Effector CD8-positive, alpha-beta T cell (primary cell): ENCODE measurements at places on chromosomes 16 and 17.

DNA sequence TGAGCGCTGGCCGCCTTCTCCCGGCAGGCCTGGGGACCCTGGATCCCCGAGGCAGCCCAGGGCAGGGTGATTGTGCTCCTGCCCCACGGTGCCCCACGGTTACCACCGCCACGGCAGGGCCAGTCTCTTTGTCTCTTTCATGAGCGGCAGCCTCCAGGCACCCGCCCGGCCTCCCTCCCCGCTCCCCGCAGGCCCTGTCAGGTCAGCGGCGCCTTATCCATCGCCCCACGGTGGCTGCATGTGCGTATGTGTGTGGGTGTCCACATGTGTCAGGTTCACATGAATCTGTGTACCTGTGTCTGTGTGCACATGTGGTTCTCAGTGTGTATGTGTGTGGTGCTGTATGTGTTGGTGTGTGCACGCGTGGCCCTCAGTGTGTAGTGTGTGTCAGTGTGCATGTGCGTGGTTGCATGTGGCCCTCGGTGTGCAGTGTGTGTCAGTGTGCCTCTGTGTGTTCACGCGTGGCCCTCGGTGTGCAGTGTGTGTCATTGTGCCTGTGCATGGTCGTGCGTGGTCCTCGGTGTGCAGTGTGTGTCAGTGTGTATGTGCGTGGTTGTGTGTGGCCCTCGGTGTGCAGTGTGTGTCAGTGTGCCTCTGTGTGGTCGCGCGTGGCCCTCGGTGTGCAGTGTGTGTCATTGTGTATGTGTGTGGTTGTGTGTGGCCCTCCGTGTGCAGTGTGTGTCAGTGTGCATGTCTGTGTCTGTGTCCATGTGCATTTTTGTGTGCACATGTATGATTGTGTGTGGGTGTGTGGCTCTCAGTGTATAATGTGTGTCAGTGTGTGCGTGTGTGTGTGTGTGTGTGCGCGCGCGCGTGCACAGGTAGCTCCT lies 239.2 kb upstream of the GSE1 start:
- DNase-seq: no peak

- DNase-seq: no peak
Measured at GRCh38 chr16:13138528-13138927, 237.1 kb downstream of the SHISA9 start.

GRCh38 chr17:18981642-18982424 lies 22.7 kb downstream of the FAM83G start:
- DNase-seq: no peak

GRCh38 chr17:57622683-57623433 lies 122.2 kb downstream of the CCDC182 start:
- no peak for DNase-seq

DNA sequence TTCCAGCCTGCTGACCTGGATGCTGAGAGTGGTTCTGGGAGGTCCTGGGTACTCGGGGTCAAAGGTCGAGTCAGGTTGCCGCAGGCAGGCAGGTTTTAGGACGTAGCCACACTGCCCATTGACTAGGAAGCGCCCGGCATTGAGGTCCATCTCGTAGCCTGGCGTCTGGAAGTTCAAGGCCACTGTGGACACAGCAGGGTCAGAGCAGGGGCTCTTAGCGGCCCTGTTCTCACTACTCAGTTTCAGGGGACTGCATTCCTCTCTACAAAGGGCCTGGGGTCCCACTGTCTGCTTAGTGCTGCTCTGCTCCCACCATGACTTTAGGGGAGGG lies 18.9 kb downstream of the PLCD3 start:
- no peak for DNase-seq

GRCh38 chr17:30472238-30472890 lies 4.8 kb upstream of the GOSR1 start:
- no peak for DNase-seq

DNA sequence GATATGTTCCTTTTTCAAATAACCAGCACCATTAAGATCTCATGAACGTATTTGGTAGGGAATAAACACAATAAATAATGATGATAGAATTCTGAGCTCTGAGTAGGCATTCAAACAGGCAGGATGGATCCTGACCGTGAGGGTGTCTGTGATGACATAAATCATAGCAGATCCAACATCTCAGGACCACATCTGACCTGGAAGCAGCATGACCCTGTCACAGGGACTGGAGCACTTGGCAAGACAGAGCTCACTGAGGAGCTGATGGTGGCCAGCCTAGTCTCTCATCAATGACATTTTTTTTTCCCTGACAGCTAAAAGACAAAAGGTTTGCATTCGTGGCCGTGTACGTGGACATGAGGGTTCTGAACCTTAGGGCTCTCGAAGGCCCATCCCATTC lies 337.5 kb downstream of the NPIPA8 start:
- no peak for DNase-seq

GRCh38 chr16:11977376-11978041 lies 975 bp downstream of the SNX29 start:
- DNase-seq: no peak

DNA sequence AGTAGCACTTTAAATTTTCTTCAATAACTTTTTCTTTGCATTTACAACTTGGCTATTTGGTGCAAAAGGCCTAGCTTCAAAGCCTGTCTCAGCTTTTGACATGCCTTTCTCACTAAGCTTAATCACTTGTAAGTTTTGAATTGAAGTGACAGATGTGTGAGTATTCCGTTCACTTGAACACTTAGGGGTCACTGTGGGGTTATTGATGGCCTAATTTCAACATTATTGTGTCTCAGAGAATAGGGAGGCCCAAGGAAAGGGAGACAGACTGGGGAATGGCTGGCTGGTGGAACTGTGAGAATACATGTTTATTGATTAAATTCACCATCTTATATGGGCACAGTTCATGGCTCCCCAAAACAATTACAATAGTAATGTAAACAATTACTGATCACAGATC lies 84.1 kb downstream of the TAOK1 start:
- no peak for DNase-seq

DNA sequence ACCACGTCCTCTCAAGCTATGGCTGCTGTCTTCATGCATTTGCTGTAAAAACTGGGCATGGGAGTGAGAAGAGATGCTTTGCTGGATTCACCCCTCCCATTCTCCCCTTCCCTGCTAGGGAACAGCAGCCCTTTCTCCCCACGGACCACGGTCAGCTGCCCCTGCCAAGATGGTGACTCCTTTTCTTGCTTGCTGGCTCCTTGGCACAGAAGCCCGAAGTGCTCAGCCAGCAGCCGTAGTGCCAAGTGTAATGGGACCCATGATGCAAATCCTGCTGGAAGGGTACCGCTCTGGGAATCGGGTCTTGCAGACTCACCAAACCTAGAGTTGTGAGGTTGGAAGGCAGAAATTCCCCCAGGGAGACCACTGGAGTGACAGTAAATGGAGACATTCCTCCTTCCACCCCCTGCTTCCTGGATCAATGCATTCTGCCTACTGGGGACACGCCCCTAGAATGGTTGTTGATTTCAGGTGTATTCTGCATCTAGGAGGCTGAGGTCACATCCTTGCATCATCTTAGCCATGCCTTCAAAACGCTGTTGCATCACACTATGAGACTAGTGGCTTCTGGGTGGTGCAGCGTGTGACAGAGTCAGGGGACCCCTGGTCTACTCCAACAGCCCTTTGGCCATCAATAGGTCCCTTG lies 63.0 kb upstream of the CBX4 start:
- DNase-seq: no peak

- DNase-seq: no peak
Measured at GRCh38 chr16:84825896-84826557, 6.2 kb downstream of the CRISPLD2 start.

GRCh38 chr17:59425085-59425931 lies 93.9 kb downstream of the YPEL2 start:
- DNase-seq: no peak

- DNase-seq: no peak
Measured at GRCh38 chr16:31874366-31875111, 932 bp downstream of the ZNF267 start.

- no peak for DNase-seq
Measured at GRCh38 chr17:76535788-76536510, 1.6 kb downstream of the CYGB start.

DNA sequence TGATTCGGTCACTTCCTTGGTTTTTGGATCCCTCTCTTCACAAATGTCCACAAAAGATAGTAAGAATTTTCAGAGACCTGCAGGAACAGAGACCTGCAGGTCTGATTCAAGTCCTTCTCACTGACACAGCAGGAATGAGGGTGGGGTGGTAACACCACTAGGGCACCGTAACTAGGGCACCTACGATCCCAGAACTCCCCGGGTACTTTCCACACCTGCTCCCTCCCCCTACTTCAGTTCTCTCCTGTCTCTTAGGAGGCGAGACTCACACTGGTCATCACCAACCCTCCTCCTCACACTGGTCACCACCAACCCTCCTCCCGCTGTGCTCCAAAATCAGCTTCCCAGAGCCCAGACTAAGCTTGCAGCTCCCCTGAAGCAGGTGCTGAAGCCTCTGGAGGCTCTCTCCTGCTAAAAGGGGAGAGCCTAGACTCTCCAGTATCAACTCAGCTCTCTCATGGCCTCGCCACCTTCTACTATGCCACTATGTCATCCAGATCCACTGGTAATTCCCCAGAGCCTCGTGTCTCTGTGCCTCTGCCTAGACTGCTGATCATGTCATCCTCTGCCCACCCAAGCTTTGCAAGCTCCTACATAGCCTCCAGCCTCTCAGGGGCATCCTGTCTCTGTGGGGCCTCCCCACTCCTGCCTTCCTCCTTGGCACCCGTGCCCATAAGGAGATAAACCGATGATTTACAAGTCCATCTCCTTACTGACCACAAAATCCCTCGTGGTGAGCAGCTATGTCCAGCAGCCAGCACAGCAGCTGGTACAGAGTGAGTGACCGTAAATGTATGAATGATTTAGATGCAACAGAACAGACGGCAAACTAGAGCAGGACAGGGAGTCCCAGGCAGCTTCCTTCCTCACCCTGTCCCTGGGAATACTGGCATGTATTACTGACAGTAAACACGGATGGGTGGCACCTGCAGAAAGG lies 63.4 kb upstream of the GSG1L start:
- DNase-seq: no peak

DNA sequence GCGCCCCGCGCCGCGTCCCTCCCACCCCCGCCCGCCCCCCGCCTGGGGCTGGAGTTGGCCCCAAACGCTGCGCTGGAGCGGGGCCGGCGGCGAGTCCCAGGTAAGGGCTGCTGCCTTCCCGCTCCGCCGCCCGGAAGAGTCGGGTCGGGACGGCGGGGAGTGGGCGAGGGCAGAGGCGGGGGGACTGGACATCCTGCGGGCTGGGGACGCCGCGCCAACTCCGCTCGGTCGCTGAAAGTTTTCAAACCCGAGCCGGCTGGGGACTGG lies 469 bp downstream of the GPRC5C start:
- no peak for DNase-seq

GRCh38 chr17:49891271-49891670 lies 43.4 kb upstream of the TAC4 start:
- DNase-seq: no peak

DNA sequence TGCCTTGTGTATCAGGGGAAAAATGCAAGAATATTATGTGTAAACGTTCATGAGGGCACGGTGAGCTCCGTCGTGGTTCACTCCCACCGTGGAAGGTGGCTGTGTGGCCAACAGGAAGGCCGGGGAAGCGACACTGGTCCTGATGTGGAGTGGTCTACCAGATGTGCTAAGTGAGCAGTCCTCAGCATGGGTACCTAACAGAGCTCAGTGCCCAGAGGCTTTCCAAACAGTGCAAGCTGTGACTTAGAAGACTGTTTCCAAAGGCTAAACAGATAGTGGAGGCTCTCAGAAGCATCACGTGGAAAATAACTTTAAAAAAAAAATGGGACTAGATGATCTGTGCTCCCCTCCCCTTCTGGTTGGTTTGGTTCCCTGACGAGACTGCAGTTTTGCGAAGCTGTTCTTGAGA lies 199.3 kb upstream of the CHMP6 start:
- no peak for DNase-seq

DNA sequence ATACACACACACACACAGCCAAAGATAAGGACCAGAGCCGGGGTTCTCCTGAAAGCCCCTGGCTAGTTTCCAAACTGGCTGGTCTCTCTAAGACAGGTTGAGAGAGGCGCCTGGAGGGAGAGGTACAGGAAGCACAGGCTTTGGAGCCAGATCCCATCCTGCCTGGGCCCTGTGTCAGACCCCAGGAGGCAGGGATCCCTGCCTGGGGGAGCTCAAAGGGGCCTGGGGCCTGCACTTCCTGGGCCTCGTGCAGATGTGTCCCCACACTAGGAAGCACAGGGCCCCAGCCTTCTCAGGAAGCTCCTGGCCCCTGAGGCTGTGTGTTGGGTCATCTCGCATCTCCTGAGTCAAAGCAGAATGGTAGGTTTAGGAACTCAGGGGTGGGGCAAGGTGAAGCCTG lies 16.0 kb downstream of the SLC5A10 start:
- no peak for DNase-seq

DNA sequence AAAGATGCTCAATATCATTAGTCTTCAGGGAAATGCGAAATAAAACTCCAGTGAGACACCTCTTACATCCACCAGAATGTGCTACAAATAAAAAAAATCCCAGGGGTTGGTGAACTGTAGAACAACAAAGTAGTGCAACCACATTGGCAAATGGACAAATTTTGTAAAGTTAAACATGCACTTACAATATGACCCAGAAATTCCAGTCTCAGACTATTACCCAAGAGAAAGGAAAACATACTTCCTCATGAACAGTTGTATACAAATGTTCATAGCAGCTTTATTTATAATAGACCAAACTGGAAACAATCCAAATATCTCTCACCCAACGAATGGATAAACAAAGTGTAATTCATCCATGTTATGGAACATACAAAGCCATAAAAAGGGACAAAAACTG lies 239.5 kb downstream of the ABCC12 start:
- no peak for DNase-seq

GRCh38 chr16:89140981-89141883 lies 30.3 kb upstream of the CDH15 start:
- no peak for DNase-seq

GRCh38 chr17:7582396-7583252 lies 1.0 kb upstream of the MPDU1 start:
- no peak for DNase-seq

- no peak for DNase-seq
Measured at GRCh38 chr17:46030752-46031151, 31.7 kb downstream of the STH start.

DNA sequence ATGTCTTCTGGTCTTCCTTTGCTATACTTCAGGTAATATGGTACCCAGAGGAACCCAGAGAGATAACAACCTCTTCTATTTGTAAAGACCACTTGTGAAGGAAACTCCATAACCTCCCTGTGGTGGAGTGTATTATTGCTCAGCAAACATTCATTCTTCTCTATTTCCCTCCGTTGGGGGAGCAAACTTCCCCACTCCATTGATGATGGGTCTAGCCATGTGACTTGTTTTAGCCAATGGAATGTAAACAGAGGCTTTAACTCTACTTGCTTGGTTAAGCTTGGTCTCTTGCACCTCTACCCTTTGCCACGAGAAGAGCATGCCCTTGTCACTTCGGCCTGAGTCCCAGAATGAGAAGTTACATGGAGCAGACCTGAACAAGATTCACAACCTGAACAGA lies 30.0 kb upstream of the SKAP1 start:
- no peak for DNase-seq

GRCh38 chr16:88144028-88144511 lies 192.8 kb downstream of the BANP start:
- DNase-seq: no peak

- no peak for DNase-seq
Measured at GRCh38 chr17:1360975-1361374, 39.0 kb downstream of the YWHAE start.
